Stimulated activated CD4-positive, alpha-beta T cell treated with anti-CD3 and anti-CD28 coated beads, Interleukin-4, amount 100 ng/mL, for 24 hours (primary cell): ENCODE measurements at places on chromosomes 7 and 10.

- DNase-seq = no peak
These were observed 136.2 kb upstream of the RET start for GRCh38 chr10:42940487-42941294.

DNA sequence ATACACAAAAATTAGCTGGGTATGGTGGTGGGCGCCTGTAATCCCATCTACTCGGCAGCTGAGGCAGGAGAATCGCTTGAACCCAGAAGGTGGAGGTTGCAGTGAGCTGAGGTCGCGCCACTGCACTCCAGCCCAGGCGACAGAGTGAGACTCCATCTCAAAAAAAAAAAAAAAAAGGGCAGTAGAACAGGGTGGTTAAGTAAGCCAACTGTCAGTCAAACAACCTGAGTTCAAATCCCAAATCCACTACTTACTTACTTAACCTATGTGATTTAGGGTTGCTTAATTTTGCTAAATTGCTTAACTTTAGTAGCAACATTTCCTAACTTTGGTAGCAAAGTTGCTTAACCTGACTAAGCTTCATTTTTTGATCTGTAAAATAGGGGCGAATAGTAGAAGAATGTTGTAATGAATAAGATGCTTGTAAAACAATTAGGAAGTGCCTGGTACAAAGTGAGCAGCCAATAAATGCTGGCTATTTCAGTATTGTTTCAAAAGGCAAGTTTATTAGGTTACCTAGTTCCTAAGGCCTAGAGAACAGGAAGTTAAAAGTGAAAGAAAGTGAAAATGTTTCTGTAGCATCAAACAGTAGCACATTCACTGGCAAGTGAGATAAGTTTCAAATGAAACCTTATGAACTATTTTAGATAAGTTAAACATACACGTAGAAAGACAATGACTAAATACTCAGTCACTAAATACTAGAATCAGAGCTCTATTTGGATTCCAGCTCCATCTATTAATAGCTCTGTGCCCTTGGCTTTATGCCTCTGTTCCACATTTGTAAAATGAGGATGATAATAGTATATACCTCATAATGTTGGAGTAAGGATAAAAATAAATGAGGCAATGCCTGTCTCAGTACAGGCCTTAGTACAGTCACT lies 64.3 kb downstream of the HOXA1 start:
- no peak for DNase-seq

DNA sequence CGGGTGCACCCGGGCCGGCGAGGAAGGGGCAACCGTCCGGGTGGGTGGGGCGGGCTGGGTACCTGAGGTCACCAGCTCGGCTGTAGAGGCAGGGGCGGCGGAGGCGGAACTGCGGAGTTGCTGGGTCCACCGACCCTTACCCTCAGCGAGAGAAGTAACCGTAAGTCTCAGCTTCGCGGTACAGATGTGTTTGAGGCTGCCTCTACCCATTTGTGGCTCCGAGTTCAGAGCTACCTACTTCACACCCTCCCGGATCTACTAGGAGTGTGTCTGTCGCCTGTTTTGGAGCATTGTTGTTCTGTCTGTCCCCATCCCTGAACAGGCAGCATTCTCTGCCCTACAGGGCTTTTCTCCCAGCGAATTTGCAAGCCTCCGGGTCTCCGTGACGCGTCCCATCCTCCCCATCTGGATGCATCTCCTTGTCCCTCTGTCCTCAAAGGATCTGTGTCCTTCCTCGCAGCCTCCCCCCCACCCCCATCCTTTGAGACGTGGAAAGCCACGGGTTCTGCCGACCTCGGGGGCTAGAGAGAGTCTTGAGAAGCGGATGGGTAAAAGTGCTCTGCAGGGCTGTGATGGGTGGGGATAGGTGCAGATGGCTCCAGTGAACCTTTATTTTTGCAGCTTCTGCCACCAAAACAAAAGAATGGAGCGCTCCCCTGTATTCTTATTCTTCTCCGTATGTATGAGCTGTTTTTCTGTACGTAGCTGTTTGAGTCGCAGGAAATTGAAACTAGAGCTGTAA lies 757 bp downstream of the ANKIB1 start:
- DNase-seq = no peak

DNA sequence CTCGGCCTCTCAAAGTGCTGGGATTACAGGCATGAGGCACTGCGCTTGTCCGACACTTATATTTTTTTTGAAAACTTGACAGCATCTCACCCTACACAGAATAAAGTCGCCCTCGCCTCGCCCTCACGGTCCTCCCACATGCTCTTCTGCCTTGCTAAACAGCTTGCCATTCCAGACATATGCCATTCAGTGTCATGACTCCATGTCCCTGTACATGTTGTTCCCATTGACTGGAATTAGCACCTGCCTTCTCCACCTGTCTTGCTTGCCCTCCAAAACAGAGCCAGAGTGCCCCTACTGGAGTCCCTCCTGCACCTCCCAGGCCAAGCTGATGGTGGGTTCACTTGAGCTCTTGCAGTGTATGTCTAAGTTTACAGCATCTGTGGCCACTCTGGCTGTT lies 6.2 kb downstream of the NIPSNAP2 start:
- no peak for DNase-seq

- DNase-seq = no peak
These were observed 65.1 kb upstream of the PHF14 start for GRCh38 chr7:10908600-10908999.

DNA sequence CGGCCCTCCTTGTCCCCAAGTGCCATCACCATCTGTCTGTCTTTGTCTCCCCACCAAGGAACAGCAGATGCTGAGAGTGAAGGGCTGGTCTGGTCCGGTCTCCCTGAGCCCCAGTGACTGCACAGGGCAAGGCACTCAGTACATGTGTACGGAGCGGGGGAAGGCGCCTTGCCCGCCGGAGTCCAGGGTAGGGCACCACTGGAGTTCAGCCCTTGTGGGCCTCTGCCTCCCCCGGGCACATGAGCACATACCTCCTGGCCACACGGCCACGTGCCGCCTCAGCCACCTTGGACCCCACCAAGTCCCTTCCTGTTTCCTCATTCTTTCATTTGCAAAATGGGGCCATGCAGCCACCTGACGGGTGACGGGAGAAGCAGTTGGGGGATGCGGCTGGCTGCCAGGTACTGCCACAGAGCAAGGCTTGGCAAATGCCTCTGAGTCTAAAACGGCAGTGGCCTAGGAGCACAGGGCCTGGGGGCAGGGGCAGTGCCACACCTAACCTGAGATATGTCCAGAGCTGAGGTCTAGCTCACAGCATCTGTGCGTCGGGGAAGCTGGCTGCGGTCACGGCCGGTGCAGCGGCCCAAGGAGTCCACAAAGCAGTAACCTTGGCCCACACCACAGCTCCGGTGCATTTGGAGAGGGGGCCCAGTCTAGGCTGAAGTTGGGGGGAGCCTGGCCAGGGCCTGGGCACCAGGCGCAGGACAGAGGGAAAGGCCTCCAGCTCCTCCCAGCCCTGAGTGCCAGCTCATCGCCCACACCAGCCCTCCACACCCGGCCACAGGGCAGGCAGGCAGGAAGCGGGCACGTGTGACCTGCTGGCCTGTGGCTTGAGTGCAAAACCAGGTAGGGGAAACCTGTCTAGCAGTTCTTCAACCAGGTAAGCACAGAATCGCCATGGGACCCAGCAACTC lies 5.2 kb downstream of the ADAP1 start:
- no peak for DNase-seq

DNA sequence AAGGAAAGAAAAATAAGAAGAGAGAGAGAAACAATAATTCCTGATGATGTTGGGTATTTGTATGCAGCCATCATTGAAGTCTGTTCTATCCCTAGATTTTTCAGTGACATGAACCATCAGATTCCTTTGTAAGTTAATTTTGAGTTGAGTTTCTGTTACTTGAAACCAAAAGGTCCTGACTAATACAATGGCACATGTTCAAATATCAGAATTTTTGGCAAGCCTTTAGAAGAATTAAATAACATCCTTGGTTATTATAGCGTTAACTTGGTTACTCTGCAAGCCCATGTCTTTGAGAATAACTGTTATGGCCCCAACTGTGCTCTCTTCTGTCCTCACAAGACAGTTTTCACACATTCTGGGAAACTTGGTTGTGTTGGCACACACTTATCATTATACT lies 66.5 kb downstream of the SYPL1 start:
- DNase-seq = no peak

GRCh38 chr10:60894786-60895185 lies 49.2 kb downstream of the RHOBTB1 start:
- no peak for DNase-seq
